ENCODE measurements at places on chromosomes 3 and 15.
A peak's percentile ranks its signal among the peaks of the same experiment; 100 is the strongest.

GRCh38 chr15:47624503-47624902 is 92.8 kb upstream of the SEMA6D start:
- H3K4me3 ChIP-seq, result no peak overlapping the region
- H3K27ac ChIP-seq, result no peak overlapping the region
- no peaks in the 10 kb centered on the region for H3K36me3 ChIP-seq
- H3K4me1 ChIP-seq, result no peaks in the 10 kb centered on the region

GRCh38 chr3:132682201-132682600 is 22.1 kb downstream of the UBA5 start:
- H3K36me3 ChIP-seq, result peaks cover 75% of the 10 kb centered on the region
- DNase-seq, result no peak
- H3K4me1 ChIP-seq, result no peaks in the 10 kb centered on the region
- H3K27ac ChIP-seq, result no peak overlapping the region
- H3K4me3 ChIP-seq, result no peak overlapping the region
- H3K27me3 ChIP-seq, result no peaks in the 10 kb centered on the region

GRCh38 chr3:159733194-159733860 is 255.3 kb upstream of the IL12A start:
- H3K36me3 ChIP-seq, result no peaks in the 10 kb centered on the region
- no peaks in the 10 kb centered on the region for H3K4me1 ChIP-seq
- peak overlapping the region; percentile 34 for H3K4me3 ChIP-seq
- no peaks in the 10 kb centered on the region for H3K27me3 ChIP-seq

GRCh38 chr3:127690106-127690505 is 17.4 kb downstream of the ABTB1 start:
- peak; percentile 22 for DNase-seq
- peak overlapping the region; percentile 79 for H3K27ac ChIP-seq

DNA sequence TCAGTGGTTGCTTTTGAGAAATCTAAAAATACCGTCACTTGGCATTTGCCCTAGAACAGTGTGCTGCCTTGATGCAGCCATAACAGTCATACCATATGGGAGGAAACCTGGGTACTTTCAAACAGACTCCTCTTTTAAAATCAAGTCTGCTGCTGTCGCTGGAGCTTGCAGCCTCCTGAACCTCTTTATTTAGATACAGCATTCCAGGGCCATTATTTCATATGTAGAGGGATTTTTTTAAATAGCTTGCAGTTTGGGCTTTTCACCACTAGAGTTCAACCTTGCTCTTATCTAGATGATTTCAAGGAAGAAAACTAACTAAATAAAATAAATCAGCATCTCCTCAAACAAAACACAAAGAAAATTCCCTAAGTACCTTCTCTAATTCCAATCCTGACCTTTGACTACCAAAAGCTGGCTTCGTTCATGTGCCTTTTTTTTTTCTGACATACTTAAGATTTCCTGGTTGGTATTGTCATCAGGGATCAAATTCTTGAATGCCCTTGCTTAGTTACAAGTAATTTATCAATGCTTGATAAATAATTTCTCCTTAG is 111.6 kb downstream of the KBTBD8 start:
- H3K36me3 ChIP-seq, result no peaks in the 10 kb centered on the region
- H3K27me3 ChIP-seq, result no peaks in the 10 kb centered on the region
- no peak for DNase-seq

DNA sequence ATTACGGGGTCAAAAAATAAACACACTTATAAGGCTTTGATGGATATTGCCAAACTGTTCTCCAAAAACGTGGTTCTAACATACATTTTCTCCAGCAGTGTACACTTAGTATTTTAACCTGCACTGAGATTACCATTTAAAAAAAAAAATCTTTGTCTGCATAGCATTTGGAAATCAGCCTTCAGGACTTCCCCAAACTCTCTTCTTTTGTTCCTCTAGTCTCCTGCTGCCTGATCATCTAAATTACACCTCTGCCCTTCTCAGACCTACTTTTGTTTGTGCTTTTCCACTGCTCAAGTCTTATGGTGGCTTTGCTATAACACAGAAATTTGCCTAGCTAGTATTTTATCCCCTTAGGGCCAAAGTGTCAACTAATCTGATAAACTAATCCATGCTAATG is 3.8 kb downstream of the NCEH1 start:
- no peaks in the 10 kb centered on the region for H3K36me3 ChIP-seq
- no peak overlapping the region for H3K4me3 ChIP-seq
- H3K27ac ChIP-seq, result no peak overlapping the region

GRCh38 chr15:74209997-74210671 is 7.5 kb upstream of the STRA6 start:
- DNase-seq, result no peak
- H3K27me3 ChIP-seq, result no peaks in the 10 kb centered on the region
- H3K4me3 ChIP-seq, result no peak overlapping the region

GRCh38 chr3:108311797-108312196 is 15.4 kb downstream of the HHLA2 start:
- H3K4me1 ChIP-seq, result no peaks in the 10 kb centered on the region
- DNase-seq, result no peak
- no peak overlapping the region for H3K27ac ChIP-seq
- no peaks in the 10 kb centered on the region for H3K27me3 ChIP-seq

DNA sequence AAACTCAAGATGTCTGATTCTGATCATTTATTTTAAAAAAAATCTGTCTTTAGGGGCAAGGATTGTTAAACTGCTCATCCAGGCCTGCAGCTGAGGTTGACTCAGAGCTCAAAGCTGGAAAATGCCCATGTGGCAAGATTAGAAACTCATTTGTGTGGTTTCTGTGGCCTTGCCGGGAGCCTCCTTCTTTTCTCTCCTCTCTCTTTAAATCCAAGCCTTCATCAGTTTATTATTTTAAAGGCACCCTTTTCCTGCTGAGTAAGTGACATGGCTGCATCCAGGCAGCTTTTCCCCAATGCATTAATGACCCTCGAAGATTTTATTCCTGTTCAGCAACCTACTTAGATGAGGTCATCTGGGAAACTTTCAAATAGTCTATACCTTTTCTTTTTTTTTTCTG is 221.3 kb upstream of the CDIN1 start:
- H3K4me1 ChIP-seq, result no peaks in the 10 kb centered on the region
- H3K27ac ChIP-seq, result peak overlapping the region; percentile 76
- H3K4me3 ChIP-seq, result no peak overlapping the region
- H3K27me3 ChIP-seq, result no peaks in the 10 kb centered on the region

DNA sequence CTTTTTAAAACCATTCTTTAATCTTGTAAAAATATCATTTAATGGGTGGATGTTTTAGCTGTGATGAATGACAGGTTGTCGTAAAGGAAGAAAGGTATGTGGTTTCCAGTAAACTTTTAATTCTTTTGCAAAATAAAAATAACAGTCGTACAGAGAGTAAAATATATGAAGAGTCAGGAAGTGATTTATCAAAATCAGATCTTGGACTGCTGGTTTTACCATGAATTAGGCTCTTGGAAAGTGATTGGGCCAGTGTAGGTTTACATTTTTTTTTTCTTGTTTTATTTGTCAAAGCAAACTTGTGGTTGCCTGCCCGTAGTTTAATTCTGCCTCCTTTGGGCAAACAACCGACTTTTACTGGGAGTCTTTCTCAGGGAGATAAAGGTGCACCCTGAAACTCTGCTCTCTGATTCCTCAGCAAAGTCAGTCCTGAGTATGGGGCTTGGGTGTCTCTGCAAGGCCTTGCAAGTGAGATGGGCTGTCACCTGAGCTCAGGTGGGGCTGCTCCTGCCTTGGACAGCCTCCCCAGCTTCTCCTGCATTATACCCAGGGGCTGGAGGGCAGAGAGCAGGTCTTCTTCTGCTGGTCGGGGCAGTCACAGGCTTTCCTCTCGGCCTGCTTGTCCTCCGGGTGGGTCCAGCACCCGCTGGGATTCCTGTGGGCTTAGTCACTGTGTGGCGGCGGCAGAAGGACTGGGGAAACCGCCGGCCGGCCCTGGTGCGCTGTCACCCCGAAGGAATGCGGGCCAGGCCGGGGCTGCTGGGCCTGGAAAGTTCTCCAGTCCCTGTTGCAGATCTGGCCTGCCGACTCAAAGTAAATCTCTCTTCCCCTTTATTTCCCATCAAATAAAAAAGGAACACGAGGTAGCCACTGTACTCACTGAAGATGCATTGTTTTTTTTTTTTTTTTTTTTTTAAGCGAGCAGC is 79.0 kb downstream of the IGF1R start:
- H3K4me3 ChIP-seq, result peak overlapping the region; percentile 25
- peak; percentile 89 for DNase-seq
- H3K4me1 ChIP-seq, result peaks cover 100% of the 10 kb centered on the region
- H3K27ac ChIP-seq, result peak overlapping the region; percentile 81
- H3K27me3 ChIP-seq, result no peaks in the 10 kb centered on the region

- H3K27me3 ChIP-seq, result no peaks in the 10 kb centered on the region
- H3K4me3 ChIP-seq, result no peak overlapping the region
- no peaks in the 10 kb centered on the region for H3K36me3 ChIP-seq
- peaks cover 35% of the 10 kb centered on the region for H3K4me1 ChIP-seq
- no peak for DNase-seq
- no peak overlapping the region for H3K27ac ChIP-seq
Observed at GRCh38 chr3:147389717-147390116, 16.6 kb downstream of the ZIC4 start.

DNA sequence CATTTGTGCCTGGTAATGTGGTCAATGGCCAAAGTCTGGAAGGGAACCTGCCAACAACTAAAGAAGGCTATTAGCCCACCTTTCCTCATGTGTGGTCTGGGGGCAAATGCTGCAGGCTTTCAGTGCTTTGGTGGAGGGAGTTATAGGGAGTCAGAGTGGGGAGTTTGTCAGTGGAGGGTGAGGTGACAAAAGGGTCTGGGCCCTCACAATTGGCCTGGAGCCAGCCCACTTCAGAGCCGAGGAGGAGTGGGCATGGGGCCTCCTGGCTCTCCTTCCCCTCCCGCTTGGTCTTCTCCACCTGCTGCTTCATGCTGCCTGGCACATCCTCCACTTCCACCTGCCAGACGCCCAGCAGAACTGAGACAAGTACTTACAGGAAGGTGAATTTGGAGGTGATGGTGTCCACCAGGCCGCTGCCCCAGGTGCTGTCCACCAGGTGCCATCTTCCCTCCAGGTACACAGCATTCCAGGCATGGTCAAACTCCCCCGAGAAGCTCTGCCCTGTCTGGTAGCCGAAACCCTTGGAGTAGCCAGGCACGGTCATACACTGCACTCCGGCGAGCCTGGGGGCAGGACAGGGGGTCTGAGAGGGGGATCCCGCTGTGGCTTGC is 40.9 kb downstream of the KY start:
- no peaks in the 10 kb centered on the region for H3K27me3 ChIP-seq
- H3K4me3 ChIP-seq, result no peak overlapping the region
- H3K27ac ChIP-seq, result no peak overlapping the region
- no peaks in the 10 kb centered on the region for H3K4me1 ChIP-seq

- no peaks in the 10 kb centered on the region for H3K36me3 ChIP-seq
- H3K27me3 ChIP-seq, result no peaks in the 10 kb centered on the region
- DNase-seq, result peak; percentile 34
- peaks cover 9% of the 10 kb centered on the region for H3K4me1 ChIP-seq
- peak overlapping the region; percentile 91 for H3K4me3 ChIP-seq
Observed at GRCh38 chr3:177196456-177197040, 734 bp downstream of the TBL1XR1 start.

DNA sequence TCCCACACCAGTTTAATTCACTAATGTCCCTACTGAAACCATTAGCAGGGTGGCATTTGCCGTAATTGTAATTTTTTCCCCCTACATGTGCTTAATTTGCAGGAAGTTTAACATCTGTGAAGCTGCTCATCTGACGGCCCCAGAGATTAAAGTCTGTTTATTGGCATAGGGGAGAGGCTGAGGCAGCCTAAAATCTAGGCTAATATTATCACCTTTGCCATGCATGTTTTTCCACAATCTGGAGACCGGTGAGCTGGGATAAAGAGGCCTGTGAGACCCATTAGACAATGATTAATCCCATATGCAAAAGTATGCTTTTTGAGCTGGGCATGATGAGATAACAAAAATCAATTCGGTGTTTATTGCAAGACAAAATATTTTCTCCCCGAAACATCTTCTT is 561.2 kb upstream of the ALCAM start:
- H3K4me1 ChIP-seq, result no peaks in the 10 kb centered on the region
- H3K27ac ChIP-seq, result no peak overlapping the region
- DNase-seq, result no peak
- no peaks in the 10 kb centered on the region for H3K36me3 ChIP-seq
- no peak overlapping the region for H3K4me3 ChIP-seq

- no peaks in the 10 kb centered on the region for H3K27me3 ChIP-seq
- H3K4me3 ChIP-seq, result no peak overlapping the region
- no peak overlapping the region for H3K27ac ChIP-seq
- no peak for DNase-seq
- no peaks in the 10 kb centered on the region for H3K4me1 ChIP-seq
Observed at GRCh38 chr3:56421205-56421604, 47.1 kb downstream of the ERC2 start.

- no peak overlapping the region for H3K27ac ChIP-seq
- no peak for DNase-seq
- H3K36me3 ChIP-seq, result no peaks in the 10 kb centered on the region
- no peaks in the 10 kb centered on the region for H3K27me3 ChIP-seq
Observed at GRCh38 chr3:73549051-73549600, 75.6 kb downstream of the PDZRN3 start.

DNA sequence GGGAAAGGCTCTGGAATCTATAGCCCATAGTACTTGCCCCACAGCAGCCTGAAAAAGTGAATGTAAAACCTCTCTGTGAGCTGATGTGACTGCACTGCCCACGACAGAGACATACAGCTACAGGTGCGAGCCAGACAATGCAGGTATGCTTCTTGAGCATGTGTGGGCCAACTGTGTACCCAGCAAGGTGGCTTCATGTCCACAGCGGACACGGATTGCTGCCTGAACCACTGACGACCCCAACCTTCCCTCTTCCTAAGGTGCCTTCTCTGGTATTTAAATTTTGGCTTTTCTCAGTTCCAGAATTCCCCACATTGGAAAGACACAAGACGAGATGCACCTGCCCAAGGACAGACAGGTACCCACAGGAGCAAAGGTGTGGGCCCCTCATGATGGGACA is 65.8 kb downstream of the SCN5A start:
- H3K4me3 ChIP-seq, result no peak overlapping the region
- H3K27ac ChIP-seq, result no peak overlapping the region
- H3K36me3 ChIP-seq, result no peaks in the 10 kb centered on the region
- H3K4me1 ChIP-seq, result no peaks in the 10 kb centered on the region
- DNase-seq, result peak; percentile 44

GRCh38 chr15:28098766-28099554 is at the start of gene OCA2:
TSS of gene OCA2 (minus strand) at chr15:28099315. CDS start at chr15:28081874, 17,441 bp downstream.
- H3K27me3 ChIP-seq, result no peaks in the 10 kb centered on the region
- peak within 1 kb of the TSS; percentile 75 for H3K27ac ChIP-seq
- DNase-seq, result peak; percentile 80
- peak within 1 kb of the TSS; percentile 41 for H3K4me3 ChIP-seq
- H3K36me3 ChIP-seq, result no peaks in the 10 kb centered on the region

DNA sequence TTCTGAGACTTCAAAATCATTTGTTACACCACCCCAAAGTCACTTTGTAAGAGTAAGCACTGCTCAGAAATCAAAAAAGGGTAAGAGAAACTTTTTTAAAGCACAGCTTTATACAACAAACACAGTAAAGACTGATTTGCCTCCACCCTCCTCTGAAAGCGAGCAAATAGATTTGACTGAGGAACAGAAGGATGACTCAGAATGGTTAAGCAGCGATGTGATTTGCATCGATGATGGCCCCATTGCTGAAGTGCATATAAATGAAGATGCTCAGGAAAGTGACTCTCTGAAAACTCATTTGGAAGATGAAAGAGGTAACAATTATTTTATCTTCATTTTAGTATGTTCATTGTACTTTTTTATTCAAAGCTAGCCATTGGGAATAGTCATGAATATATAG is 32.6 kb downstream of the BLM start:
- H3K4me3 ChIP-seq, result no peak overlapping the region
- no peak for DNase-seq
- H3K27ac ChIP-seq, result no peak overlapping the region
- no peaks in the 10 kb centered on the region for H3K27me3 ChIP-seq
